ENCODE measurements at places on chromosomes 7 and 10.
A peak's percentile ranks its signal among the peaks of the same experiment; 100 is the strongest.

DNA sequence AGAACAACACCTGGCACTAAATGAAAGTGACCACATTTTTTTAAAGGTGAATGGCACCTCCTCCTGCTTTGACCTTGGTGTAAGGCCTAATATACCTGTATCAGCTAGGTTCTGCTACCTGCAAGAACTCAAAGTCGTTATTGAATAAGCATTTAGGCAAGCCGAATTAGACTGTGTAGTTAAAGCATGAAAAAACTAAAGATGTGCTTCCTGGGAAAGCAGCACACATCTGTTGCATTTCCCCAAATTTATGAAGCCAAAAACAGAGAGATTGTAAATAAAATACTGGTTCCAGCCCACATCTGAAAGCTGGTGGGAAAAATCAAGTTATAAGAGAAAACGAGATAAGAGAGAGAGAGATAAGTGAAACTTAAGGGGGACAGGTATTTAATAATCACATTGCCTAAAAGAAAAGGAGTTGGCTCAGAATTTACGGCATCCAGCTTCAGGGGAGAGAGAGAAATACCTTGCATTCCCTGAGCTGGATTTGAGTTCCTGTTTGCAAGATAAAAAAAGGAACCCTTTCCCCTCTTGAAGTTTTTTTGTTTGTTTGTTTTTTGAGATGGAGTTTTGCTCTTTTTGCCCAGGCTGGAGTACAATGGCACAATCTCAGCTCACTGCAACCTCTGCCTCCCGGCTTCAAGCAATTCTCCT is 1.8 kb upstream of the XPNPEP1 start:
- DNase-seq = no peak

- DNase-seq = no peak
These were observed 91.6 kb upstream of the ODAD2 start for GRCh38 chr10:28090506-28090905.

GRCh38 chr10:67114945-67115344 is 189.1 kb downstream of the LRRTM3 start:
- no peak for DNase-seq

DNA sequence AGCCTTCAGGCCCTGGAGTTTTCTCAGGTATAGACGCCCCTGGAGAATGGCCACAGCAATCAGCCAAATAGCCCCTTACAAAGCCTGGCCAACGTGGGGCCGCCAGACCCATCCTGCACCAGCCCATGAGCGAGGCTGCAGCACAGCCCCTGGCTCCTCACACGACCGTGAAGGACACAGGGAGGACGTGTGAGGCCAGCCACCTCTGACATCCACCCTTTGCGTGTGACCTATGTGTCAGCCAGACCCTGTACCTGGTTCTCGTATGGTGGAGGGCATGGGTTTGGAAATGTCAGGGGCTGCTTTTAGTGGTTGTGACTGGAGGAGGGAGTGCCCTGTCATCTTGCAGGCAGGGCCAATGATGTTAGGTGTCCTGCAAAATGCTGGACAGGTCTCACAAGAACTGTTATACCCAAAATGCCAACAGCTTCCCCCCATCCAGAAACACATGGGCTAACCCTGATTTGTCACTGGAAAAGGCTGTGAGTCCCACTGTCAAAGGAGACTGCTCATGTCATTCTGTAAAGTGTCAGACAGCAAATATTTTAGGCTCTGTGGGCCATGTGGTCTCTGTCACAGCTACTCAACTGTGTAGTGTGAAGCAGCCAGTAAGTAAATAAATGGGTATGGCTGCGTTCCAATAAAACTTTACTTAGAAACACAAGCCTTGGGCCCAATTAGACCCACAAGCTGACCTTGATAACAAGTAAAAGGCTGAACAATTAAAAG is 30.0 kb downstream of the NOD1 start:
- DNase-seq = no peak

DNA sequence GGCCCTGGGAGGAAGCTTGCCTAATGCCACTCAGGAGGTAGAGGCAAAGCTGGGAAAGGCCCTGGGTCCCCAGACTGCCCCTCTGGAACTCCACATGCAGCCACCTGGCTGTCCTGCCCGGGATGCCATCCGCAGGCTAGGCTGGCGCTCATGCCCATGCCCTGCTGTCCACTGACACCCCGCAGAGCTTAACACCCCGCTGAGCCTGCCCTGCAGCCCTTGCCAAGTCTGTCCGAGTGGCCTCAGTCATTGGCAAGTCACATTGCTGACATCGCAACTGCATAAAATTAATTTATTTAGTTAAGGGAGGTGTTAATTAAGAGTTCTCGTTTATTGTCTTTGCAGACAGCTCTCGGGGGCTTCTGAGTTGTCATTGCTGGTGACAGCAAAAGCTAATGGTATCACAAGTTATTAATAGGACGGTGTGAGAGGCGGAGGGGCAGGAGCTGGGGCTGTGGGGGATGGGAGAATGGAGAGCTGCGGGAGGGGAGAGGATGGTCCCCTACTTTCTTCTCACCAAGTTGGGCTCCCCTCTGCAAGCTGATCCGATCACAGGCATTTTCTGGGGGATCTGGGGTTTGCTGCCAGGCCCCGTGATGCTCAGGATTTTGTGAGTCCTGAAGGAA is 55.6 kb upstream of the PCBD1 start:
- no peak for DNase-seq

DNA sequence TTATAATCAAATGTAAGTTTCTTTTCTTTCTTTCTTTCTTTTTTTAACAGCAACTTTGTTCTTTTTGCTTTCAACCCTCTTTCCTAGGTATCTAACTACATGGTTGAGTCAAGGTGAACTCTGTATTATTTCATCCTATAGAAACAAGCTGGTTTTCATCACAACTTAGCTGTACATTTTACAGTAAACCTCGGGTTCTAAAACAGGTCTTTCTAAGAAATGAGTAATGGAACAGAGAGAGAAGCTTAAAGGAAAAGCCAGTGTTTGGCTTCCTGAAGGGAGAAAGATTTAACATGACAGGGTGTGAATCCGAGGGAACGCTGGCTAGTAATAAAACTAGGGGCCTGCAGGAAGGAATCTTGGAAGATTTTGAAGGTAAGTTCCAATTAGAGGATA is 143.4 kb upstream of the ITGB1 start:
- DNase-seq = no peak

- no peak for DNase-seq
These were observed 23.2 kb downstream of the SKAP2 start for GRCh38 chr7:26841003-26841739.

GRCh38 chr10:108410236-108410635 is 1245.7 kb upstream of the SORCS1 start:
- DNase-seq = no peak

- peak; percentile 79 for DNase-seq
These were observed 45.7 kb upstream of the RBM33 start for GRCh38 chr7:155598810-155599210.

- DNase-seq = no peak
These were observed 233.1 kb upstream of the CSTF2T start for GRCh38 chr10:51932530-51932929.

GRCh38 chr7:133458688-133459087 is 205.8 kb downstream of the EXOC4 start:
- no peak for DNase-seq

GRCh38 chr10:3763035-3763456 is 22.0 kb downstream of the KLF6 start:
- DNase-seq = no peak

- DNase-seq = no peak
These were observed 17.7 kb upstream of the TARP start for GRCh38 chr7:38291117-38291647.

GRCh38 chr10:106765241-106765754 is 399.2 kb downstream of the SORCS1 start:
- DNase-seq = no peak

DNA sequence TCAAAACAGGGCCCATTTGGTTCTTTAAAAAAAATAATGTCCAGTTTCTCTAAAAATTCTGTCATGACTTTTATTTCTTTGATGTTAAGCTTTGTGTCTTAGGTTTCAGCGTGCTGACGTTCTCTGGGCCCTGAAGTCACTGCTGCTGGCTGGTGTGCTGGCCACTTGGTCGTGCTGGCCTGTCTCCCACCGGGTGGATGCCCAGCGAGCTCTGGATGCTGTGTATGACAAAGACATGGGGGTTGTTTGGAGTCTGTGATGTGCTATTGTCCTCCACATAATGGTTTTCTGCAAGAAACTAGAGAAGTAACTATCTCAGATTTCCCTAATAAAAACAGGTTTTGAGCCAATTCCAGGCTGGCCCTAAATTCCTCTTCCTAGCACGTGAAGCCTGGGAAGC is 9.5 kb upstream of the IDI2 start:
- DNase-seq = no peak

DNA sequence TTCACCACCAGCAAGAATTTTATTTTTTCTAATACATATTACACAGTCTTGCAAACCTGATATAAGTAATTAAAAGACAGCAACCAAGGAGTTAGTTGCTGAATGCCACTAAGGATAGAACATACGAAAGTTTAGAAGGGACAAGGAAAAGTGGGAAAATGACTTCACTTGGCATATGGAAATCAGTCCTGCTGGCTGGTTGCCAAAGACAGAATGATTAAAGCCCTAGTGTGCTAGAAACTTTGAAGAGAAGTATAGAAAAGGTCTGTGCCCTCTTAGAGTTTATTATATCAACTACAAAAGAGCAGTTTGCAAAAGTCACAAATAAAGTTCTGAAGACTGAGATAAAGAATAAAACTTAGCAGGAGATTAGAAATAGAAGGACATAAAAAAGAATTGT is 5.8 kb upstream of the YAE1 start:
- no peak for DNase-seq

- DNase-seq = no peak
These were observed 313.9 kb downstream of the BMPER start for GRCh38 chr7:34219153-34219718.

DNA sequence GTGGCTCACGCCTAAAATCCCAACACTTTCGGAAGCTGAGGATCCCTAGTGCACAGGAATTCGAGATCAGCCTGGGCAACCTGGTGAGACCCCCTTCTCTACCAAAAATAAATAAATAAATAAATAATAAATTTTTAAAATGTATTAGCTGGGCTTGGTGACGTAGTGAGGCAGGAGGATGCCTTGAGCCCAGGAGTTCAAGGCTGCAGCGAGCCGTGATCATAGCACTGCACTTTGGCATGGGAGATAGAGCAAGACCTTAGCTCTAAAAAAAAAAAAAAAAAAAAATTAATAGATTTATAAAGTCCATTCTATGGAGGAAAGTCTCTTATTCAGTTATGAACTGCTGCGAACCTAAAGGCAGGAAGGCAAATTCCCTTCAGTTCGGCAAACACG is 1.1 kb upstream of the PTPN12 start:
- no peak for DNase-seq

DNA sequence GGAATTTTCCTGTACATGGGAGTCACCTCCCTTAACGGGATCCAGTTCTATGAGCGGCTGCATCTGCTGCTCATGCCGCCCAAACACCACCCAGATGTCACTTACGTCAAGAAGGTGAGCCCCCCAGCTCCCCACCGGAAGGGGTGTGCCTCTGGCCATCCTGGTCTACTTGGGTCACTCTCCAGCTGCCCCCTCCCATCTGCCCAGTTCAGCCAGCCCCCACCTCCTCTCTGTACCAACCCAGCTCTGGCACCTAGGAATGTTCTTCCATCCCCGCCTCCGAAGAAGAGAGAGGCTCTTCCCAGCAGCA is 5.0 kb downstream of the FASTK start:
- no peak for DNase-seq

Measured in activated naive CD8-positive, alpha-beta T cell treated with anti-CD3 and anti-CD28 coated beads for 36 hours (primary cell).